Ureter (tissue), 1 donor: ENCODE measurements at places on chromosomes 16 and 17. TPM values are rescaled to one million over a fixed set of nuclear protein-coding genes. Genes with fewer than 3 reads are reported as not detected.

DNA sequence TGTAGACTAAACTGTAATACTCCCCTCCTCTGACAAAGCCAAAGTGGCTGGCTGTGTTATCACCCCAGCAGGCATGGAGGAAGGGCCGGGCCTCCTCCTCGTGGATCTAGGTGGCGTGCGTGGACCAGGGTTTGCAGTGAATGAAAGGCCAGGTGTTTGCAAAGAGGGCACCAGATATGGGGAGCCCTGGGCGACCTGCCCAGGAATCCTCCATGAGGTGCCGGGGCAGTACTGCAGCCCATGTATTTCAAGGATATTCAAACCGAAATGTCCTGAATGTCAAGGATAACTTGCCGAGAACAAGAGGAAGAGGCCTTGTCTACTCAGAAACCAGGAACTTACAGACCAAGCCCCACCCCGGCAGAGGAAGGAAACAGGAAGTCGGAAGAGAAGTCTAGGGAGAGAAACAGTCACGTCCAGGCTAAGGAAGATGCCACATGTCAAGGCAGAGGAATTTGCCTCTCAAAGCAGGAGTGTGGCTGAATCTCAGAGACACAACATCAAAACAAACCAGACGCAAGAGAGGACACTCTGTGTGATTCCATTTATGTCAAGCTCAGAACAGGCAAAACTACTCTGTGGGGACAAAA lies 13.7 kb upstream of the OSGIN1 start:
- DNase-seq, result no peak

- no peak for DNase-seq
Measured at GRCh38 chr17:17749921-17750320, 68.7 kb downstream of the RAI1 start.

GRCh38 chr17:49407086-49407485 lies 7.6 kb downstream of the PHB1 start:
- peak; percentile 13 for DNase-seq

DNA sequence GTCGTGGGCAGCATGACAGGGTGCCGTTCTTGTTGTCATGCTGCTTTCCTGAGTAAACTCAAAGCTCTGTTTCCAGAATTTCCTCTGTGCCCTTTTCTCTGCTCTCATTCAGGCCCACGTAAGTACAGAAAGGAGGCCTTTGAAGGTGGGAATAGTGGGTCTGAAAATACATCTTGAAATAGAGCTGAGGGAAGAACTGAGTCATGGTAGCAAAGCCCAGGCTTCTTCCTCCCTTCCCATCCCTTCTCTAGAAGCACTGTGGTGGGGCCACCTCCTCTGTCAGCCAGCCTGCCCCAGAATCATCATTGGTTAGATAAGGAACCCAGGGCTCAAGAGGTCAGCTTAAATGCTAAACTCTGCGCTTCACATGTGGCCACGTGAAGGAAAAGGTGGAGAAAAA lies 9.4 kb downstream of the CTRL start:
- DNase-seq, result no peak

CNTD1 gene
- total RNA-seq, result 0.75 TPM
